ENCODE measurements at places on chromosomes 6 and 20.
A peak's percentile ranks its signal among the peaks of the same experiment; 100 is the strongest.

DNA sequence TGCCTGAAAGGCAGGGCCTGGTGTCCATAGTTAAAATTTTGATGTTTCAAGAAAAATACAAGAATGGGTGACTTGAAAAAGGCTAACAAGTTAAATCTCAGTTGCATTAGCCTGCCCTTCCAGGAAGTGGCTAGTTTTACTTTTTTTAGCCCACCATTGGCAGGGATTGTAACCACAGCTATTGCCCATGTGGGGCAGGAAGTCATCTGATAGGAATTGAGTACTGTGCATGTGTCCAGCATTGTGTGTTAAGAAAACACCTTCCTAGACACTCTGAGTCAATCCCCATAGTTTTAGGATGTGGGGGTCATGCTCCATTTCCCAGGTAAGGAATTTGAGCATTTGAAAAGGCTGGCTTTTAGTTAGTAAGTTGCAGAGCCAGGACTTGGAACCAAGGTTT, 26.9 kb downstream of the LYRM2 start:
- no peak for DNase-seq

DNA sequence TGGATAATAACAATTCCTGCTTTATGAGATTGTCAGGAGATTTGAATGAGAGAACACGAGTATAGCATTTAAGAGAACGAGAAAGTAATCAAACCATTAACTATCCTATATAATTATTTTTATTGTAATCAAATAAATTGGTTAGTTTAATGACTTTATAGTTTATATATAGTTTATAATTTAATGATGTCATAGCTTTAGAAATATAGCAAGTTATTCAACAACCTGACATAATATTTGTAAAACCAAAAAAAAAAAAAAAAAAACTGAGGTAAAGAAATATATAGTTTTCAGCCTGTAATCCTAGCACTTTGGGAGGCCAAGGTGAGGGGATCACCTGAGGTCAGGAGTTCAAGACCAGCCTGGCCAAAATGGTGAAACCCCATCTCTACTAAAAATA, 26.4 kb upstream of the DST start:
- no peak for DNase-seq

DNA sequence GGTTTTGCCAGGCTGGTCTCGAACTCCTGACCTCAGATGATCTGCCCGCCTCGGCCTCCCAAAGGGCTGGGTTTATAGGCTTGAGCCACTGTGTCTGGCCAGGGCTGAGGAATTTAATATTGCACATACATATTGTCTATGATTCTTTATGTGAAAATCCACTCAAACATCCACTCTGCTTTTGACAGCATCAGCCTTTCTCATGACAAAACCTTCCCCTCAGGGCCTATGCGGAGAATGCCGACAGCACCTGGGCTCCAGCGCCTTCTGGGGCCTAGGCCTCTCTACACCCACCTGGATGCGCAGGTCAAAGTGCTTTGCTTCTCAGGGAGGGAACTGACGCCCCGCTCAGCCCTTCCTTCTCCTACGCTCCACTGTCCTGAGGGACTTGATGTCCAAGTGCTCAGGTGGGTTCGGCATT, 5.4 kb downstream of the RAMACL start:
- no peak for DNase-seq

GRCh38 chr20:63154395-63154794, 61.5 kb downstream of the YTHDF1 start:
- no peak for DNase-seq

- no peak for DNase-seq
Observed at GRCh38 chr6:139686308-139686707, 311.9 kb upstream of the CITED2 start.

GRCh38 chr20:40335437-40335836, 353.6 kb downstream of the MAFB start:
- DNase-seq, result no peak

- DNase-seq, result no peak
Observed at GRCh38 chr6:130888246-130888645, 61.0 kb downstream of the SMLR1 start.

DNA sequence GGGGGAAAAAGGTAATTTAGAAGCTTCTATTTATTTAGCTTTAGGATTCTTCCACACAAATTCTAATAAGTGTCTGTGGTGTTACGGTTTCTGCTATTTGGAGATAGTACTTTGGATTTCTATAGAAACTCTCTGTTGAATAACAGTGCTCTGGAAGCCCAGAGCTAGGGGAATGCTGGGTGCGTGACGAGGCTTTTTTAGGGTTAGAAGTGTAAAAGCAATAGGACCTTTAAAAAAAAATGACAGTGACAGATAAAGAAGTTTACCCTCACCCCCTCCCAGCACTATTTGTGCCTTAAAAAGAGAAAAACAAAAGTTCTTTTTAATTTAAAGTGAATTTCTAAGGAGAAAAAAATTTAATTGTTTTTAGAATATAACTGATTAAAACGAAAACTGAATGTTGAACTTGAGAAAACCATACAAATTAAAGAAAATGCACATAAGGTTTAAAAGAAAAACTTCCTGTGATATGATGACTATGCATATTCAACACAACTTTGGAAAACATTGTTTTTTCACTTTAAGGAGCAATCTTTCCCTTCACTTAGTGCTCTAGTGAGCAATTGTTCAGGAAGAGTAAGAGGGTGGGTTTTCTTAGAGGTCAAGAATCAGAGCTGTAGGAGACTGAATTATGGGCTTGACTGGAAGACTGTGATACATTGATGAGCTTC, 89.6 kb upstream of the RIPOR2 start:
- DNase-seq, result no peak

DNA sequence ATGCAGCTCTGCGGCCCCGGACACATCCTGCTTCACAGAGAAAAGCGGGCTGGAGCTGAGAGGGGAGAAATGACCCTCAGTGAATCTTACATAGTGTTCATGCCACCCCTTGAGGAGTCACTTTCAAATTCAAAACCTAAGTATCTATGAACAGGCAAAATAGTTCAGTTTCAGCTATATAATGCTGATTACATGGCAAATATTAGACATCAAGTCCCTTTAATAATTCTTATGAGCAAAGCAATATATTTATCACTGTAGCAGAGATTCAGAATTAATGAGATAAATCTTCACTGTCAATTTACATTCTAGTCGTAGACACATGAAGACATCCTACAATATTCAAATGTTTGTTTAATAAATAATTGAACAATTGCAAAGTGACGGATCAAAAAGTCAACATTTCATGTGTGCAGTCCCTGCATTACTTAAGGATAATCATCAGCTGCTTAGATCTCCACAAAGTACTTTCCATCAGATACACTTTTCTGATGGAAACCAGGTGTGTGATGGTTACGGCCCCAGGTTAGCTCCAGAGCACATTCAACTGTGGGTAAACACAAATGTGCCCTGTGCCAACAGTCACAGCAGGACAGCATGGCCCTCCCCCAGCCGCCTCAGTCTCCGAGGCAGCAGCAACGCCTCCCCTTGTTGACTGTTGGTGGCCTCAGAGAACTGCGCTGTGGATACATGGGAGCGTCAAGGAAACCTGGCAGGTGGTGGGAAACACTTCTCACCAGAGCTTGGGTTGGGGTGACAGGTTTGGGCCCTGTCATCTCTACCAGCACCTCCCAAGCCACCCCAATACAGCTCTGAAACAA, 787 bp upstream of the PRR18 start:
- DNase-seq, result no peak

GRCh38 chr6:45116714-45117410, 211.3 kb upstream of the RUNX2 start:
- no peak for DNase-seq

DNA sequence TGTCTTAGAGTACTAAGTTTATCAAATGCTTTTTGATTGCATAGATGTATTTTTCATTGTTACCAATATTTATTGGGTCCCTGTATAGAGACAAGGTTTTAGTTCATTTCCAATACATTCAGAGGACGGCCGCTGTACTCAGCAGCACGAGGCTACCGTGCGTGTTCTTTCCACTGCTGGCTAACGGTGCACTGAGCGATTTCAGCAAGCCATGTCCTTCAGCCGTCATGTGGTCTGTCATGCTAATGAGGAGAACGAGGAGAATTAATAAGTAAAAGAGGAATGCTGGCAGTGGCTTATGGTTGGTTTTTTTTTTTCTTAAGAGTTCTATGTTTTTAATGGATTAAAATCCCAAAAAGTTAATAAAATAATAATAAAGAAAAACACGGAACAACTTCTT, 253.6 kb downstream of the ARID1B start:
- DNase-seq, result no peak

GRCh38 chr20:64245746-64246595, 9.6 kb upstream of the PCMTD2 start:
- DNase-seq, result no peak

- DNase-seq, result no peak
Observed at GRCh38 chr20:5865604-5866003, 84.7 kb downstream of the TRMT6 start.

GRCh38 chr20:59749301-59749700, 145.0 kb downstream of the PHACTR3 start:
- no peak for DNase-seq

DNA sequence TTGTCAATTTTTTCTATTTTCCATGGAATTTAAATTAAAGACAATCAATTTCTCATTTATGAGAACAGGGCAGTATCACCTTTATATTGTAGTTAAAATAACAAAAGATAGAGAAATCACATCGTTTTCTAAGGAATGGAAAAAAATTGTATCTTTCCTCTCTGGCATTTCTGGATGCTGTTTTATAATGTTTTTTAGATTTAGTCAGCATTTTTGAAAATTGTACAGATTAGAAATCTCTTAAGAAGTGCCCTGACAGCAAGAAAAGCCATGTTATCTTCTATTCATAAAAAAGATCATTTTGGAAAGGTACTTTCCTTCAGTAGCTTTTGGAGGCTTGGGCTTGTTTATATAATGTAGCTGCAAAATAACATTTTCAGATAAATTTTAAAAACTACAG, 116.9 kb downstream of the PLG start:
- no peak for DNase-seq

GRCh38 chr6:149318581-149319286, 1.2 kb downstream of the TAB2 start:
- DNase-seq, result no peak

- no peak for DNase-seq
Observed at GRCh38 chr20:25563876-25564275, 21.5 kb downstream of the NINL start.

- no peak for DNase-seq
Observed at GRCh38 chr20:25346349-25346748, 44.3 kb downstream of the ABHD12 start.

GRCh38 chr20:2421247-2421646, 40.5 kb downstream of the TGM6 start:
- no peak for DNase-seq

DNA sequence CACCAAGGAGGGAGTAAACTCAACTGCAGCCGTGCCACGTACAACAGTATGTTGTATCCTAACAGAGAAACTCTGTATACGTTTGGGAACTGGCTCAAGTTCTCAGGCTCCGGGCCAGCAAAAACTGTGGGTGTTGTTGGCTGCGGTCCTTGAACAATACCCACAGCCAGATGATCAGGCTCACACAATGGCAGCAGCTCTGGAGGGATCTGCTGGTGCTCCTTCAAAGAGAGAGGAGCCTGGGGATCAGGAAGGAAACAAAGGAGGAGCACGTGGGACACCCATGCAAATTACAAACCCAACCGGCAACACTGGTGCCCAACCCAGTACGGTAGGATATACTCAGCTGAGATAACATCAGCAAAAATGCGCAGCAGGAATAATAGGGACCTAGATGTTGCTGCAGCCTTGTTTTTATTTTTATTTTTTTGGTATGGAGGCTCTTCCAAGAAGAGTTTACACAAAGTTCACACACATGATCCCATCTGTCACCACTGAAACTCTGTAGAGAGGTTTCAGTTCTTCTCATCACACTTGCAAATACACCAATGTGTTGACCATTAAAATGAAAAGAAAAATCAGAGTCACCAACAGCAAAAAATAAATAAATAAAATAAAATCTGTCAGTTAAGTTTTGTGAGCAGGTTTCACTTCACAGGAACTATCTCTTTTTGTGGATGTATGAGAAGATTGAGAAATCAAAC, 41.2 kb upstream of the PDE10A start:
- no peak for DNase-seq

- DNase-seq, result no peak
Observed at GRCh38 chr6:137795501-137795900, 71.6 kb upstream of the TNFAIP3 start.

GRCh38 chr20:20786428-20786827, 74.0 kb upstream of the RALGAPA2 start:
- DNase-seq, result no peak

- peak; percentile 62 for DNase-seq
Observed at GRCh38 chr6:29965873-29966601, 23.7 kb downstream of the HLA-A start.

GRCh38 chr6:2596222-2596621, 154.5 kb downstream of the MYLK4 start:
- DNase-seq, result no peak
